ENCODE measurements at places on chromosomes 12 and 14.

- DNase-seq = no peak
Observed at GRCh38 chr12:26435069-26435404, 239.7 kb downstream of the SSPN start.

GRCh38 chr14:59678352-59678751 lies 101.7 kb upstream of the CCDC175 start:
- DNase-seq = no peak

GRCh38 chr12:109900752-109901580 lies 892 bp downstream of the TCHP start:
- peak; percentile 13 for DNase-seq

DNA sequence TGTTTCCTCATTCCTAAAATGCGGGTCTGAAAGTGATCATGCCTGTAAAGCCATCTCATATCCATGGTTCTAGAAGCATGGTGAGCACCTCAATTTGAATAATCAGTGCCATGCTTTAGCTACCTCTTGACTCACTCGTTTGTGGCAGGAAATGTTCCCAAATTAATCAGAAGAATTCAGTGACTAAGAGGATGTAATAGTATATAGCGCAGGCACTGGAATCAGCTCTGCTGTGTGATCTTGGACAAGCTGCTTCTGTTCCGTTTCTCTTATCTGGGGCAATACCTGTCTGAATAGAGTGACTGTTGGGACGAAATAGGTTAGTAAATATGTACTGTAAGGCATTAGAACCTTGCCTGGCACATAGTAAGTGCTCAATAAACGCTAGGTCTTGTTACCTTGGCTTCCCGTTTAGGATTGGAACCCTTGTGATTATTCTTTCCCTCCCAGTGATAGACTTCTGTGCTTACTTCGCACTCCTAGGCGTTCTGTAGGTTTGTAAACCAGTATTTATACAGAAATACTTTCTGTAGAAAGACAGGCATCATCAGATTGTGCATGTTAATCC lies 820 bp upstream of the SMAGP start:
- no peak for DNase-seq

DNA sequence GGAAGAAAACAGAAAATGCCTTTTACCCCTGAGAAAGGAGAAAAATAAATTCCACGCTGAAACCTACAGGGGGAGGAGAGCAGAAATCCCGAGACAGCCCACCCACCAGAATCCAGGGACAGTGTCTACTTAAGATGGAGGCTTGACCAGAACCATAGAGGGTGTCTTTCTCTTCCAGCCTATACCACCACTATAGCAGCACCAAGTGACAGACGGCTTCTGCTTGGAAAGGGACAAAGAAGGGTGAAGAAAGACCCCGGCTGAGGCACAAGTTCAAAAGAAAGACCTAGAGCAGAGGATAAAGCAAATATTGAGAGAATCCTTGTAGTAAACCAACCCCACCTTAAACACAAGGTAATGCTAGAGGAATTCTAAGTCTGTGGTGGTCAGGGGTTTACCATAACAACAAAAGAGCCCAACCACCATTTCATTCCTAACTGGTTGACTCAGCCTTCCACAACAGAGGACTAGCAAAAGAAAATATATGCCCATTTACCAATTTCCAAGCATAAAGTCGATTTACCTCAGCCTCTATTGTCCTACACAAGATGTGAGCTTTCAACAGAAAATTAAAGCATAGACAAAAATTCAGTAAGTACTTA lies 105.3 kb upstream of the FOXG1 start:
- DNase-seq = no peak

All from activated naive CD8-positive, alpha-beta T cell treated with anti-CD3 and anti-CD28 coated beads, Interleukin-2, amount 50 U/mL, for 24 hours (primary cell).